Progenitor cell of endocrine pancreas (in vitro differentiated cells): ENCODE measurements at places on chromosomes 11 and 22. TPM values are rescaled to one million over a fixed set of nuclear protein-coding genes. Genes with fewer than 3 reads are reported as not detected.
A peak's percentile ranks its signal among the peaks of the same experiment; 100 is the strongest.

DNA sequence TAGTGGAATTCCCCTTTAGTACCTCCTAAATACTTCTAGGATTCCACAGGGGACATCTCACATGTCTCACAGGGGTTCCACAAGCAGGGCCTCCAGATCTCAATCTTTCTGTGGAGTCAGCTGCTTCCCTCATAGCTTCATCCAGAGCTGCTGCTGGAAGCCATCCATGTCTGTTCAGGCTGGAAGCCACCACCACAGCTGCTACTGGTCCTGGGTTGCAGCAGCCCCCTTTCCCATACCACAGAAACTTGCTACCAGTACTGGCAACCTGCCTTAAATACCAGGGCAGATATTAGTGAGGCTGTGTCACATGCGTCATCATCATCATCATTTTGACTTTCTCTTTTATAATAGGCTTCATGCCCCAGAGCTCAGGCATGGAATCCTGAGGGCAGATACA is 242.7 kb upstream of the NCAM1 start:
- H3K4me1 ChIP-seq, result peaks cover 7% of the 10 kb centered on the region
- H3K27me3 ChIP-seq, result peaks cover 5% of the 10 kb centered on the region
- H3K4me3 ChIP-seq, result no peak overlapping the region
- no peaks in the 10 kb centered on the region for H3K36me3 ChIP-seq
- H3K27ac ChIP-seq, result no peak overlapping the region
- no peak for DNase-seq

The E2F8 gene
- total RNA-seq, result 9.2 and 9.4 TPM in 2 replicates

The HIC2 gene
- 40.8 and 43.9 TPM in 2 replicates for total RNA-seq

- H3K27ac ChIP-seq, result no peak overlapping the region
- no peaks in the 10 kb centered on the region for H3K4me1 ChIP-seq
- DNase-seq, result no peak
- peaks cover 13% of the 10 kb centered on the region for H3K36me3 ChIP-seq
- H3K4me3 ChIP-seq, result no peak overlapping the region
These were observed 85.1 kb downstream of the CEP164 start for GRCh38 chr11:117412653-117413275.

DNA sequence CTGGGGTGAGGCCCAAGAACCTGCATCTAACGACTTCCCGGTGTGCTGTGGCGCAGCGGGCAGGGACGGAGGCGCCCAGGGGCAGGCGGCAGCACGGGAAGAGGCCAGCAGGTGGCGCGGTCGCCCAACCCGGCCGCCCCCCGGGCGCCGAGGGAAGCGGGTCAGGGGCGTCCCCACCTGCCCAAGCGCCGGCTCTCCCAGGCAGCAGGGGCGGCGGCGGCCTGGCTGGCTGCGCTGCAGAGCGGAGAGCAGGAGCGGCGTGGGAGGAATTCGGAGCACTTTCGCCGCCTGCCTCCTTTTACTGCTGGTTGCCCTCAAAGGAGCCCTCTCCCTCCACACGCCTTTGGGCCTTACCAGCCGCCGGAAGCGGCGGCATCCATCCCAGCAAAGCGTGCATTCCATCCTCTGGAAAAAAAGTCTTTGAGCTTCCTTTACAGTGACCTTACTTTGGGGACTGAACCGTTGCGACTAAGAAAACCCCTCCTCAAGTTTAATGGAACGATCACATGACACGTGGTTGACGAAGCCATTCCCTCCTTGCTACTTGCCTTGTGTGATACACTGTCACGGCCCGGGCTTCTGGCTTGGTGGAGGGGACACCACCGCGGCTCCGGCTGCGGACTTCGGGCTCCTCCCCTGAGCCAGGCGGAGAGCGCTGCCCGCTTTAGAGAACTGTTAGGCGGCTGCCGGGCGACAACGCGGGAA is 106.8 kb upstream of the CLMP start:
- peaks cover 60% of the 10 kb centered on the region for H3K27me3 ChIP-seq
- H3K36me3 ChIP-seq, result no peaks in the 10 kb centered on the region
- H3K4me1 ChIP-seq, result peaks cover 4% of the 10 kb centered on the region

- H3K27me3 ChIP-seq, result no peaks in the 10 kb centered on the region
These were observed 95.2 kb downstream of the ABTB2 start for GRCh38 chr11:34262531-34263081.

DNA sequence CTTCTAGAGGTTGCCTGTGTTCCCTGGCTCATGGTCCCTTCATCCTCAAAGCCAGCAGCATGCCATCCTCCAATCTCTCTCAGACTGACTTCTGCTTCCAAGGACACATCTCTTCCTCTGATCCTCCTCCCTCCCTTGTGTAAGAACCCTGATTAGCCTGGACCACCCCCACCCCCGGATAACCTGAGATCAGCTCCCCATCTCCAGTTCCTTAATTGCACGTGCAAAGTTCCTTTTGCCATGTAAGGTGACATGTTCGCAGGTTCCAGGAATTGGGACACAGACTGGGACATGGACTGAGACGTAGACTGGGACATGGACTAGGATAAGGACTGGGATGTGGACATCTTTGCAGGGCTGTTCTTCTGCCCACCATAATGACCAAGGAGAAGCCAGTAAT is 925.3 kb downstream of the TBC1D22A start:
- H3K27me3 ChIP-seq, result peaks cover 23% of the 10 kb centered on the region
- H3K27ac ChIP-seq, result no peak overlapping the region
- no peaks in the 10 kb centered on the region for H3K36me3 ChIP-seq

DNA sequence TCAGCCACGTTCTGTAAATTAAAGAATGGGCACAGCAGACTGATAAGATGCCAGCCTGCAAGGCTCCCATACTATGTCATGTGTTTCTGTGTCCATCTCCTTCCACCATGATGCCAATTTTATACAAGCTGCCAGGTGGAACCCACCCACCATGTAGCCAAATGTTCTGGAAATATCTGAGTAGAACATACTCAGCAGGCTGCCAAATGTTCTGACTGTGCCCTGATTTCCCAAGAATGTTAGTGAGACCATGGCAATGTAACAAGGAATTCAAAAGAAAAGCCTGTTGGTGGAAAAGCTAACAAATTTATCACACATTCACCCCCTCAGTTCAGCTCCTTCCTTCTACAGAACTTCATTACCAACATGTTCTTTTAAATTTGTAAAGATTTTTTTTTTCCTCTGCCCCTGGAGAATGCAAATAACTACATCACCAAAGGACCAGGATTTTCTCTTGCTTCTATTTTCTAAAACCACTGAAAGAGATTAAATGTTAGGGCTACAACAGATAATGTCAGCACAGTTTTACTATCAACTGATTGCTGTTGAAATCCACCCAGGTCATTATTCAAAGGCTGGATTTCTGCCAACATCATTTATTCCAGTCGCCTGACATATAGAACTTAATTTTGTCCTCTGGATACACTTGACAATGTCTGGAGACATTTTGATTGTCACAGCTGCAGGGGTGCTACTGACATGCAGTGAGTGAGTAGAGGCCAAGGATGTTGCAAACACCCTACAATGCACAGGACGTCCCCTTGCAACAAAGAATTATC is 3.1 kb downstream of the DMC1 start:
- DNase-seq, result no peak
- H3K4me1 ChIP-seq, result peaks cover 24% of the 10 kb centered on the region
- H3K36me3 ChIP-seq, result no peaks in the 10 kb centered on the region

- H3K4me1 ChIP-seq, result peaks cover 9% of the 10 kb centered on the region
- peaks cover 16% of the 10 kb centered on the region for H3K36me3 ChIP-seq
- no peak overlapping the region for H3K4me3 ChIP-seq
- no peak for DNase-seq
- no peaks in the 10 kb centered on the region for H3K27me3 ChIP-seq
These were observed 7.8 kb downstream of the PRR14L start for GRCh38 chr22:31742115-31742514.

- no peaks in the 10 kb centered on the region for H3K36me3 ChIP-seq
- no peak for DNase-seq
- no peaks in the 10 kb centered on the region for H3K27me3 ChIP-seq
- H3K4me1 ChIP-seq, result peaks cover 2% of the 10 kb centered on the region
- no peak overlapping the region for H3K4me3 ChIP-seq
These were observed 32.6 kb upstream of the SLC6A5 start for GRCh38 chr11:20566591-20567434.

The ENTHD1 gene
- not detected in 2 replicates for total RNA-seq

DNA sequence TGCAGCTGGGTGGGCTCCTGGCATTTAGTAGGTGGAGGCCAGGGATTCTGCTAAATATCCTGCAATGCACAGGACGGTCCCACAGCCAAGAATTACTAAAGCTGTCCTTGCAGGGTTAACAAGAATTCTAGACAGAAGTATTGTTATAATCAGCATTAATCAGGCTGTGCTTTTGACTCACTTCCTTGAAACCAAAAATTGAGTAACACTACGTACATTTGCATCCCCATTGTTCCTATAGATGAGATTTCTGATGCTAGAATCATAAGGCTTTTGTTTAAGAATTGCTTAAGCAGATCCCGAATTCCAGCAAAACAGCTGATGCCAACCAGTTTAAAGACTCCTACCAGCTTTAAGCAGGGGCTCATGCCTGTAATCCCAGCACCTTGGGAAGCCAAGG is 11.4 kb downstream of the SLC6A5 start:
- no peaks in the 10 kb centered on the region for H3K36me3 ChIP-seq
- H3K4me1 ChIP-seq, result peaks cover 4% of the 10 kb centered on the region
- peaks cover 49% of the 10 kb centered on the region for H3K27me3 ChIP-seq

DNA sequence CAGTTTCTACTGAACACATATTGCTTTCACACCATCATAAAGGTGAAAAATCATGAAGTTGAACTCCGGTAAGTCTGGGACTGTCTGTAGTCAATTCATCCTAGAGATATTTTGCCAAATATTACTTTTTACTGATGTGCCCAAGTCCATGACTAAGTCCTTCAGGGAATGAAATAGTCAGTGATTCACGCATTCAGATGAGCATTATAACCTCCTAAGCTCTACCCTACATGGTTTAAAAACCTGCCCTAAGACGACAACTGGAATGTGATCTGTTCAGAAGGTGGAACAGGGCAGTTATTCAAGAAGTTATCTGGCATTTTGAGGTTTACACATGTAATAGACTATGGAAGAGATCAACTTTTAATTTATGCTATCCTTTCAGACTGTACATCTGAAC is 125.6 kb downstream of the TRPC6 start:
- no peak for DNase-seq
- H3K27ac ChIP-seq, result no peak overlapping the region
- no peaks in the 10 kb centered on the region for H3K27me3 ChIP-seq
- no peaks in the 10 kb centered on the region for H3K4me1 ChIP-seq

DNA sequence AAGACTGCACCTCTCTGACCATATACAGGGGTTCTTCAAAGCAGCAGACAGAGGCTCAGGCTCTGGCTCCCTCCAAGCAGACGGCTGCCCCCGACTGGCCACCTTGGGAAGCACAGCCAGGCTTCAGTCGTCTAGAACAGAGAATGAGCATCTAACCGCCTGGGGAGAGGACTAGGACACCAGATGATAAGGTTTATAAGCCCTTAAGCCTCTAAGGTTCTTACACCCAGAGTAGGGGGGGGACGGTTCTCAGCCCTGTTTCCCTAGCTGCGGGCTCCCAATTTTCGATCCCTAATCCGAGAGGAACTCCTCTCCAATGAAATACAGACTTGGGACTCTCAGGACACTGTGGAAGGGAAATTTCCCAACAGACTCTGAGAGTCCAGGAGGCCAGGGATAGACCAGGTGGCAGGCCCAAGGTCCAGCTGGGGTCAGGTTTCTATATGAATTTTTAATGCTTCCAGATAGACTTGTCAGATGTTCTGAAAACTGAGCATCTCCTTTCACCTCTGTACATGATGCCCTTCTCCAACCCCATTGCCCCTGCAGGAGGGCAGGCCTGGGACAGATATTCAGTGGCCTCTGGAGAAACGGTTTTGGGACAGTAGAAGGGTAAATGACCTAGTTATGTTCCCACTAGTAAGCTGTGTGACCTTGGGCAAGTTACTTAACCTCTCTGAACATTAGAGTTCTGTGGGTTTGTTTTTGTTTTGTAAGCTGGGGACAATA is 20.2 kb downstream of the RTN4RL2 start:
- peak overlapping the region; percentile 14 for H3K27ac ChIP-seq
- peaks cover 4% of the 10 kb centered on the region for H3K36me3 ChIP-seq
- H3K27me3 ChIP-seq, result peaks cover 57% of the 10 kb centered on the region
- H3K4me1 ChIP-seq, result peaks cover 7% of the 10 kb centered on the region
- DNase-seq, result peak; percentile 60

GRCh38 chr22:32817137-32817730 is 15.7 kb downstream of the TIMP3 start:
- no peaks in the 10 kb centered on the region for H3K4me1 ChIP-seq
- H3K27me3 ChIP-seq, result no peaks in the 10 kb centered on the region
- no peak for DNase-seq
- H3K36me3 ChIP-seq, result no peaks in the 10 kb centered on the region
- H3K4me3 ChIP-seq, result no peak overlapping the region
- no peak overlapping the region for H3K27ac ChIP-seq

- peaks cover 29% of the 10 kb centered on the region for H3K4me1 ChIP-seq
- H3K4me3 ChIP-seq, result no peak overlapping the region
- H3K27me3 ChIP-seq, result peaks cover 14% of the 10 kb centered on the region
- no peaks in the 10 kb centered on the region for H3K36me3 ChIP-seq
- H3K27ac ChIP-seq, result no peak overlapping the region
- no peak for DNase-seq
These were observed 44.3 kb downstream of the ZNRF3 start for GRCh38 chr22:28927630-28928029.

The AMPD3 gene
- total RNA-seq, result 12.9 TPM in 2 replicates

- H3K27me3 ChIP-seq, result no peaks in the 10 kb centered on the region
- H3K4me1 ChIP-seq, result no peaks in the 10 kb centered on the region
- no peak for DNase-seq
- no peak overlapping the region for H3K4me3 ChIP-seq
- no peaks in the 10 kb centered on the region for H3K36me3 ChIP-seq
These were observed 86.4 kb upstream of the WNT11 start for GRCh38 chr11:76292583-76293188.

DNA sequence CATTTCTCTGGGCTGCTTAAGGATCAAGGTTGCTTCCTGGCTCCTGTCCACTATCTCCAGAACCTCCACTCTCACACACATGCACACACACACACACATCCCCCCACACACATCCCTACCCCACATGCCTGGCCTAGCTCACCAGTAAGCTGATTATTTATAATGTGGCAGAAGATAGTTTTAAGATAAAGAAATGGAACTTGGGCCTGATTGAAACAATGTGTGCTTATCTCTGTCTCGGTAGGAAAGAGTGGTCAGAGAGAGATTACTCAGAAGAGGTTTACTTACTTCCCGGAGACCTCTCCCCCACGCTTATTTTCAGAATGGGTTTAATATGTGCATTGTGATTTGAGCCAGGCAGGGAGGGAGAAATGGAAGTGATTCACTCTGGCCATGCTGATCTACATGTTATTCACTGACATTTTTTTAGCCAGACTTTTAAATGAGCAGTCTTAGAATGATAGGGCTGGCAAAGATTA is 422.4 kb downstream of the TENM4 start:
- H3K36me3 ChIP-seq, result peaks cover 2% of the 10 kb centered on the region
- no peaks in the 10 kb centered on the region for H3K27me3 ChIP-seq
- no peak overlapping the region for H3K27ac ChIP-seq
- H3K4me1 ChIP-seq, result peaks cover 4% of the 10 kb centered on the region

DNA sequence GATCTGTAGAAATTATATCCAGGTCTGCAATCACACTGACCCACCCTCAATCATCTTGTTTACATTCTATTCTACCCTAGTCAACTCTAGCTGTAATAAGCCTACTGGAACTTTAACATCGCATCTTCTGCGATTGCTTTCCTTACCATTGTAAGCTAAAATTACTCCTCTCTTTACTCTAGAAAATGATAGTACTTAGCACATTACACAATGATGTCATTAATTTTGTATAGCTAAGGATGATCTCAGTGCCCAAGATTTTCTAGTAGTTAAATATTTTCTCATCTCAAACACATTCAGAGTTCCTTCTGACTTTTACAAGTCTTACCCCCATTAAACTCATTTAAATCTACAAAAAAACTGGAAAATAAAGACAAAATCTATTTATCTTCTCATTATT is 39.6 kb upstream of the CTSC start:
- H3K36me3 ChIP-seq, result no peaks in the 10 kb centered on the region
- H3K27ac ChIP-seq, result no peak overlapping the region
- H3K27me3 ChIP-seq, result no peaks in the 10 kb centered on the region
- DNase-seq, result no peak
- no peaks in the 10 kb centered on the region for H3K4me1 ChIP-seq

GRCh38 chr11:46239801-46240061 is 37.7 kb upstream of the CREB3L1 start:
- no peak for DNase-seq
- peaks cover 45% of the 10 kb centered on the region for H3K27me3 ChIP-seq
- H3K27ac ChIP-seq, result no peak overlapping the region
